Thoracic aorta (tissue), 2 donors: ENCODE measurements at places on chromosomes 13 and 19.

DNA sequence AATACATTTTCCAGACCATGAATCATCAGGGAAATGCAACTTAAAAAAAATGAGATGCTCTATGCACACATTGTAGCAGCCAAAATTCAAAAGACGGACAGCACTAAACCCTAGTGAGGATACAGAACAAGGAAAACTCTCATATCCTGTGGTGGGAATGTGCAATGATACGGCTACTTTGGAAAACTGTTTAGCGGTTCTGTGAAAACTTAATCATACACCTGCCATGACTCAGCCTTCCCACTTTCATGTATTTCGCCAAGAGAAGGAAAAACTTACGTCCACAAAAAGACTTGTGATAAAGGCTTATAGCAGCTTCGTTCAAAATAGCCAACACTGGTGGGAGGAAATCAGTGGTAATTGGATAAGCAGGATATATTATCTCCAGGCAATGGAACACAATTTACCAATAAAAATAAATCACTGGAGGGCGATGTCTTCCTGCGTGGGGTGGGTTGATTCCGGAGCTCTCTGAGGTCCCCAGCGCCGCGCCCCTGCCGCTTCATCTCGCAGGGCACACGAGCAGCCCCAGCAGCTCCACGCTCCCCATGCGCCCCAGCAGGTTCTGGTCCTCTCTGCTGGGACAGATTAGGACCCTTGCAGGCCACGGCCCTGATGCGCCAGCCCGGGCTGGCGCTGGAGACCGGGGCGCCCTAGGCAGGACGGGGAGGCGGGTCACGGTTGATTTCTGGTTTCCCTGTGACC, 97.2 kb upstream of the ARHGEF7 start:
- DNase-seq = no peak

- DNase-seq = no peak
Measured at GRCh38 chr13:89880201-89880600, 1467.3 kb upstream of the MIR17HG start.

DNA sequence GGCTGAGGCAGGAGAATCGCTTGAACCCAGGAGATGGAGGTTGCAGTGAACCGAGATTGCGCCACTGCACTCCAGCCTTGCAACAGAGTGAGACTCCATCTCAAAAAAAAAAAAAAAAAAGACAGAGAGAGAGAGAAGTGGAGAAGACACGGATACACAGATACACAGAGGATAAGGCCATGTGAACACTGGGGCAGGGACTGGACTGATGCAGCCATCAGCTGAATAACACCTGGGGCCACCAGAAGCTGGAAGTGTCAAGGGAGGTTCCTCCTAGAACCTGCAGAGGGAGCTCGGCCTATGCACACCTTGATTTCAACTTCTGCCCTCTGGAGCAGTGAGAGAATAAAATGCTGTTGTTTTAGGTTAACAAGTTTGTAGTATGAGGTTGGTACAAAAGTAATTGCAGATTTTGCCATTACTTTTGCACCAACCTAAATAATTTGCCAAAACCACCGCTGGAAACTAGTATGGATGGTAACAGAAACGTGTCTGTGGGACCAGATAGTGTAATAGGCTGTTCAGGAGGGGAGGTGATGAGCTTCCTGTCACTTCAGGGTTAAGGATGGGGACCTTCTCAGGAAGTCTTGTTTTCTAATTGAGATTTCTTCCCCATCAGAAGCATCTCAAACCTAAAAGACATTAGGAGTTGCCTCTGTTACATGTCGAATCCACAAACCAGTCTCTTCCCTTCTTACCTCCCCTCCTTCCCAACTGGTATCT, 36.4 kb upstream of the IGSF23 start:
- DNase-seq = no peak

- no peak for DNase-seq
Measured at GRCh38 chr19:29022165-29022564, 190.8 kb downstream of the UQCRFS1 start.

DNA sequence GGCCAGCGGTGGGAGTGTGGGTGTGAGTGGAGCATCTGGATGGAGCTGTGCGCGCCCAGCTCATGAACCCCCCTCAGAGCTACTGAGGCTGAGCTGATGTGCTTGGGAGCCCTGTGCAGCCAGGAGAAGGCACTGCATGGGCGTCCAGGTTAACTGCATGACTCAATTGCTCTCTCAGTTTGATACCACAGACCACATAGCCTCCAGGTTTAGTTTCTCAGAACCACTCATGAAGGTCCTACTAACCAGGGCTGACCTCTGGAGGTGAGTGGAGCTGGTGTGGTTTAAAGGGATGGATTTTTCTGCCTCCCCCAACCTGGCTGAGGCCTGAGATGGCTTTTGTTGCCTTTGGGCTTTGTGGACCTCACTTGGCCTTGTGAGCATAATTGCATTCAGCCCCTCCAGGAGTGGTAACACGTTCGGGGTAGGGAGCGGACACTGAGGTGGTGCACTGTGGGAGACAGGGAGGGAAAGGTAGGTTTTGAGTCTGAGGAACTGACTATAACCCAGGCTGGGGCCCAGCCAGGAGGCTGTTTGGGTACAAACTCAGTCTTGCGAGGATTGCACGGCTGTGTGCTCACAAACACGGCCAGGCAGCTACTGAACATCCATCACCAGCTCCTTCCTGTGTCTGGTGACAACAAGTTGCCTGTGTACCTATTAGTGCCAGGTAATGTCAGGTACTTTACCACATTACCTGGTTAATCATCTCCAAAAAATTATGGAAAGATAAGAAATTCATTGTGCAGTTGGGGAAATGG, 97.5 kb downstream of the RGCC start:
- DNase-seq = no peak

DNA sequence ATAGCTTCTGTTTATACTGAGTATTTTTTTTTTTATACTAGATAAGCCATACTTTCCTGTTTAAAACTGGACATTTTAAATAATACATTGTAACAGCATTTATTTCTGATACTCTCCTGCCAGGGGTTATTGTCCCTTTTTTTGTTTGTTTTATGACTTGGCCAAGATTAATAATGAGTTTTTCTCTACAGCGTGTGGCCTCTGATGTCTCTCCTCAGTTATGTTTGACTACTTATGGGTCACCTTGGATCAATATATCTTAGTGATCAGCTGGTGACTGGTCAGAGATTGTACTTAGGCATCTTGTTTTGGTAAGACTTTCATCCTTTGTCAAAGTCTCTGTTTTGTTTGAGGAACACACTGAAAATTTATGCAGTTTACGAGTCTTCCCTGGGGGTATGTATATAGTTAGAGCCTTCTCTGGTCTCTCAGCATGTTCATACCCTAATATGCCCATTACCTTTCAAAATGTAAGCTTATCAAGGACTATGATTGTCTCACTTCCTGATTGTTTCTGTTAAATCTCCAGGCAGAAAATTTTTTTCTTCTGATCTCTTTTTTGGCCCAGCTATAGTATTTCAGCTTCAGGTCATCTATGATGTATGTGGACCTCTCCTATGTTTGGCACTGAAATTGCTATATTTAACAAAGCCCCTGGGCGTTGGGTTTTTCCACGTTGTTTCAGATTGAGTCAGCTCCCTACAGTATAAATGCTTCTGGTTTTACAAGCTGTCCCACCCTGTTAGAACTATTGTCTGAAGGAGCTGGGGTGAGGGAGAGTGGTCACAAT, 87.9 kb downstream of the URI1 start:
- DNase-seq = no peak

- no peak for DNase-seq
Measured at GRCh38 chr13:60369242-60369641, 27.8 kb upstream of the TDRD3 start.

GRCh38 chr13:93794197-93794885, 567.7 kb downstream of the GPC6 start:
- no peak for DNase-seq

- no peak for DNase-seq
Measured at GRCh38 chr19:16899566-16900075, 10.8 kb downstream of the F2RL3 start.

- no peak for DNase-seq
Measured at GRCh38 chr13:71787414-71787813, 79.6 kb downstream of the DACH1 start.

DNA sequence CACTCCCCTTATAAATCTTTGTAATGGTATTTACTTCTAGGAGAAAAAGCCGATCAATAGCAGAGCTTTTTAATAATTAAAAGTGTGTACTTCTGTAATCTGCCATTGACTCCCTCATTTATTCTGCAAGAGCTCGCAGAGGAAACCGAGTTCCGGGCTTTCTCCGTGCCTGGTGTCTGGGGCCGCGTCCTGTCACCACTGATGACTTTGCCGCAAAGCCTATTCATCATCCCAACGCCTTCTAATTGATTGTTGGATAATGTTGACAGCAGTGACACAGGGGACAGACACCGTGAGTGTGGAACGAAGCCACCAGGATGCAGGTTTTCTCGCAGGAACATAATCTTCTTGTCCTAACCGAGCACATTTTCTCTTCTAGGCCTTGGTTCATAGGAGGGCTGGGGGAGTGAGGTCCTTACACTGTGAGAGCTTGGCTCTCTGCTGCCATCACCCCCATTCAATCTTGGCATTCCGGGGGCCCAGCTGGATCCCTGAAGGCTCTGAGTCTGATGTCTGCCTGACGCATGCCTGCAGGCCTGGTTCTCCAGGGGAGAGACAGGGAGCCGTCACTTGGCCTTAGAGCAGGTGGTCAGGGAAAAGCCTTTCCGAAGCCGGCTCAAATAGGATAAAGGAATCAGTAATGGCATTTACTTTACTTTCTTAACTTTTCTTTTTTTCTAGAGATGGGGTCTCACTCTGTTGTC, 110.3 kb downstream of the KDM4B start:
- no peak for DNase-seq

GRCh38 chr19:41166944-41167804, 25.8 kb upstream of the CYP2S1 start:
- no peak for DNase-seq

DNA sequence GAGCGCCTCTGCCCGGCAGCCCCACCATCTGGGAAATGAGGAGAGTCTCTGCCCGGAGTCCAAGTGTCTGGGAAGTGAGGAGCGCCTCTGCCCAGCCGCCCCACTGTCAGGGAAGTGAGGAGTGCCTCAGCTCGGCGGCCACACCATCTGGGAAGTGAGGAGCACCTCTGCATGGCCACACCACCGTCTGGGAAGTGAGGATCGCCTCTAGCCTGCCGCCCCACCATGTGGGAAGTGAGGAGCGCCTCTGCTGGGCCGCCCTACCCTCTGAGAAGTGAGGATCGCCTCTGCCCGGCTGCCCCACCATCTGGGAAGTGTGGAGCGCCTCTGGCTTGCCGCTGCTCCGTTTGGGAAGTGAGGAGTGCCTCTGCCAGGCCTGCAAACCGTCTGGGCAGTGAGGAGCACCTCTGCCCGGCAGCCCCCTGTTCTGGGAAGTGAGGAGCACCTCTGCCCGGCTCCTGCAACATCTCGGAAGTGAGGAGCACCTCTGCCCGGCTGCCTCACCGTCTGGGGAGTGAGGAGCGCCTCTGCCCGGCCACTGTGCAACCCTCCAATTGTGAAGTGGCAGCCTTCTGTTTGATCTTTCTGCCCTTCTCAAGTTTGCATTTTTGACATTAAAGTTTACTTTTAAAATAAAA, 60.8 kb upstream of the CEACAM21 start:
- no peak for DNase-seq

DNA sequence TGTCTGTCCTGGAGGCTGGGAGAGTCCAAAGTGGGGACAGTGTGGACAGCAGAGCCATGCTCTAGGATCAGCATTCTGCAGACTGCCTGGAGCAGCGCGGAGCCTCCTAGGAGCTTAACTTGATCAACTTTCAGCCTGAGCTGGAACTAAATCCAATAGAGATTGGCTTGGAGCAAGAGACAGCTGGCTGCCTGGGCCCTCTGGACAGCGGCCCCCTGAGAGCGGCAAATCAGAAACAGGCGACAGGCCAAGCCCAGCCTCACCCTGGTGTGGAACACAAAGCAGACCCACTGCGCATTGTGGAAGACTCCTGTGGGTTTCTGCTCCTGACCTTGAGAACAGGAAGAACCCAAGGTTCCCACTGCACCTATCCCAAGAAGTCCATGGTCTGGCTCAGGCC, 462.2 kb downstream of the TSHZ3 start:
- DNase-seq = no peak

- no peak for DNase-seq
Measured at GRCh38 chr13:94157705-94158218, 321.7 kb downstream of the DCT start.
